ENCODE measurements at places on chromosomes 5 and 9.

DNA sequence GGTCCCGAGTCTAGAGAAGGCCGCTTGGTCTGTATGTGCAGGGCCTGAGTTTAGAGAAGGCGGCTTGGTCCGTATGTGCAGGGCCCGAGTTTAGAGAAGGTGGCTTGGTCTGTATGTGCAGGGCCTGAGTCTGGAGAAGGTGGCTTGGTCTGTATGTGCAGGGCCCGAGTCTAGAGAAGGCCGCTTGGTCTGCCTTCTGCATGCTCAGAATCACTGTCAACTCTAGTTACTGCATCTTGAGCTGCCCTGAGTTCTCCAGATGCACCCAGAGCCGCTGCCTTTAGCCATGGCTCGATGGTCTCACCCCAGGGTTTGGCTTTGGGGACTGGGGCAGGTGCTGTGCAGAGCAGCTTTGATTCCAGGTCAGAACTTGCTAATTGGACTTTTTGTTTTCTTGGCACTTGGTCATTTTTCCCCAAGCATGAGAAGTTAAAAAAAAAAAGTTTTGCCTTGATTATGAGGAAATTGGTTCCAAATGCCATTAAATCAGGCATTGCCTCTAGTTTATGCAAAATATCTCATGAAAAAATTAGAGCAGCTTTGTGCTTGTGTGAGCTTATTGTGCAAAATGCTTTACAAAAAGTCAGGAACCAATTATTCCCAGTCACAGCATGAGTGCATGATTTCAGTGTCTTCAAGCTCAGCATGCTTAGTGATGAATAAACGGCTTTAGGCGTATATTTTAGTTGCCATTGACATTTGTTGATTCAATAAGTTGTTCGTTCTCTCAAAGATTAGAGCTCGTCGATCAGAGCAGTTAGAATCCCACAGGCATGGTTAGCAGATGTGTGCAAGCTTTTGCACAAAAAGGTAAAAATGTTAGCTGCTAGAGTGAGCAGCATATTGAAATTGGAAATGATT is 25.4 kb upstream of the EXOC3 start:
- DNase-seq = no peak

DNA sequence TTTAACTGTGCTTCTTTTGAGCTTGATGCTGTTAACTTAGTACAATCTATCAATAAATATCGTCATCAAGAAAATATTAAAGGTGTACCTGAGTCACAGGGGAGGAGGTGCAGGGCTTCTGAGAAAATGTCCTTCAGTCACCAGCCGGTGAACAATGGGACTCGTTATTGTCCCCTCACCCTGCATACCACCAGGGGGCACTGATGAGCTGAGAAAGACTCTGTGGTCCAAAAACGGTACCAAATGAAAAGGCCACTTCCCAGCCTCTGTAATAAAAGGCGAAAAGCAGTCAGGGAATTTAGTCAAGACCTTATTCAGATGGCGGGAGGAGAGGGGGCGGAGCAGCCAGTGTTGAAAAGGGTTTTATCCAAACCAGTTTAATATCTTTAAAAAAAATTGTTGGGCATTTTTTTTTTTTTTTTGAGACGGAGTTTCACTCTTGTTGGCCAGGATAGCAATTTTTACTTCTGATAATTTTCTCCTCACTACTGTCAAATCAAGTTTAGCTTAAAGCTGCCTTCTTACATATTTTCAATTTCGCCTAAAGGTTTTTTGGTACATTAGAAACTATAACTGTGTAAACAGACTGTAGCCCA is 271.9 kb upstream of the ADAMTS16 start:
- DNase-seq = peak; percentile 46

DNA sequence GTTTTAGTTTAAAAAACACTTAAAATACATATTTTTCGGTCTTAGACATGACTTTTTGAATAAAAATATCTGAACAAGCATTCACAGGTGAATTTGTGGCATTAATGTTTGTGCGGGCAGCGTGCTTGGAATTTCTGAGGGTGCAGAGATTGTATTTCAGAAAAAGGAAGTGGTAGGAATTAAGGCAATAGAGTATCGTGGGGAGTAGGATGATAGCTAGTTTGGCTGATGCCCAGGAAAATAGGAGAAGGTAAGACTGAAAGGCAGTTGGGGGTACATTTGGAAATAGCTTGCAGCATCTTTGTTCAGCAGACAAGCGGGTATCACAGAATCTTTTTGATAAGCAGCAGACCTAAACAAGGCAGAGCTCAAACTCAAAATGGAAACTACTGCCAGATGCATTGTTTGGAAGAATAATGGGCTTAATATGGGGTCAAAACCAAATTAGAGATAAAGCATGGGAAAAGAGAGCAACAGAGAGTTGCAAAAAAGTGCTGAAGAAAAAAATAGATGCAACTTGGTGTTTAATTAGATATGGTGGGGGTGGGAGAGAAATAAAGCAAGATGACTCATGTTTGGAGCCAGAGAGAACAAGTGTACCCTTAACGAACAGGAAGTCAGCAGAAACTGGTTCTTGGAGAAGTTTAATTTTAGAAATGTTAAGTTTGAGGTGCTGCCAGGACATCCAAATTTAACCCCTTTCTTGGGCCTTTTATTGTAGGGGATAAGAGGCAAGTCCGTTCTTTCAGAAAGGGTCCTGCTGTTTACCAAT is 85.7 kb upstream of the ARRDC3 start:
- DNase-seq = no peak

DNA sequence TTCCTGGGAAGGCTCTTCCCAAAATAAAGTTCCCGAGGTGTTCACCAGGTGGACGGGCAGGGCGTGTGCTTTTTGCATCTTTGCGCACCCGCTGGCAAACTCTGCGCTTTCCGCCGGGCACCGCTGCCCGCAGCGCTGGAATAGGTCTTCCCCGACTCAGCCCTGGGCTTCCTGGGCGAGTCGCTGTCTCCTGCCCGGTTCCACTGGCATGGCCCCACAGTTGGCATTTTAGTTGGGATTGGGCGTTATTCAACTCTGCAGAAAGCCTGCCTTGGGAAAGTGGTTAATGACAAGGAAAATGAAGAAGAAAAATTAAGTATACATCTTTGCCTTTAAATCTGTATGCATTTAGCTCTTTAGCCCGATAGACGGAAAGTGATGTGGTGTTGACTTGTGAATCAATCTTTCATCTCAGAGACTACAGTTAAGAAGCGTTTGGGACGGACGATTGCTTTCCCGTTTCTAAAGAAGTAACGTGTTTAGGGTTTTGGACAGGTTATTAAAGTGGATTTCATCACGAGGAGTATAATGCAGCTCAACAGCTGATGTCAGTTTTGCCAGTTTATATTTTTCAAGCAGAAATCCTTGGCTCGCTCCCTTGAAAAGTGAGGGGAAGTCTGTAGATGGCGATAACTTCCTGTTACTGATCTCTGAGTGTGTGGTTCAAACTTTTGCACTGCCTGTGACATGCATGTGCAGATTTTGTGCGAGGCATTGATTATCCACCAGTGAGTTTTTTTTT is 946 bp downstream of the ADCY2 start:
- peak; percentile 79 for DNase-seq

GRCh38 chr5:91281401-91281800 is 101.7 kb downstream of the ARRDC3 start:
- peak; percentile 42 for DNase-seq

- no peak for DNase-seq
Measured at GRCh38 chr5:109935833-109936490, 246.2 kb downstream of the MAN2A1 start.

- no peak for DNase-seq
Measured at GRCh38 chr9:115210699-115211098, 92.7 kb upstream of the TNC start.

DNA sequence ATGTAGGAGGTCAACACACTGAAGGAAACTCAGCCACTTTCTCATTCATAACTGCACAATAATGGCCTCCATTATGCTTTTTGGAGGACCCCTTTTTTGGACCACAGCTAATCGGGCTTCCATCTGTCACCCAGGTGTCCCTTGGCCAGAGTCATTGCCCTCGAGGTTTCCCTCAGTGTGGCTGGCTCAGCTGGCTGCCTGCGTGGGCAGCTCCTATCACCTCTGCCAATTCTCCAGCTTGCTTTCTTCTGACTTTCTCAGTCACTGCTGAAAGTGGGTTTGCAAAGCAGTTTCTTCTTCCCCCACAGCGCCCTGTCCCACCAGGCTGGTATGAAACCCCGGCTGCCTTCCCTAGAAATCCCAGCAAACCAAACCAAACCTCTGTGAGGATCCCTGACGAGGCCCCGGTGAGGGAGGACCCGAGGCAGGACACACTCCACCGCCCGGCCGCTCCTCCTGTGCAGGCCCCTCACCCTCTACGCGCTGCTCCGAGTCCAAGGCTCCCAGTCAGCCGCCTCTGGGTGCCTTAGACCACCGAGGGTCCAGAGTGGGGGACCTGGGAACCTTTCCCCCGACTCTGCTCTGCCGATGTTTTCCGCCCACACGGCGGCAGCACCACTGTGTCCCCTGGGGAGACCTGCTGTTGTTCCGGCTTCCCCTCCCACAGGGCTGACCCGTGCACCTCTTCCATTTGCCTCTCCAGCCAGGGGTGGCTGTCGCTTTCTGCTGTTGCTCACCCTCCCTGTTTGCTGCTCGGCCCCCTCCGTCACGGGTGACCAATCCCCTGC is 109.5 kb downstream of the TENT4A start:
- DNase-seq = no peak

GRCh38 chr5:78615697-78616096 is 32.9 kb downstream of the LHFPL2 start:
- no peak for DNase-seq

- no peak for DNase-seq
Measured at GRCh38 chr9:37938121-37938891, 34.4 kb upstream of the SLC25A51 start.

GRCh38 chr9:93315118-93315517 is 131.2 kb downstream of the WNK2 start:
- DNase-seq = no peak

GRCh38 chr5:31648326-31648725 is 9.4 kb downstream of the PDZD2 start:
- DNase-seq = no peak

DNA sequence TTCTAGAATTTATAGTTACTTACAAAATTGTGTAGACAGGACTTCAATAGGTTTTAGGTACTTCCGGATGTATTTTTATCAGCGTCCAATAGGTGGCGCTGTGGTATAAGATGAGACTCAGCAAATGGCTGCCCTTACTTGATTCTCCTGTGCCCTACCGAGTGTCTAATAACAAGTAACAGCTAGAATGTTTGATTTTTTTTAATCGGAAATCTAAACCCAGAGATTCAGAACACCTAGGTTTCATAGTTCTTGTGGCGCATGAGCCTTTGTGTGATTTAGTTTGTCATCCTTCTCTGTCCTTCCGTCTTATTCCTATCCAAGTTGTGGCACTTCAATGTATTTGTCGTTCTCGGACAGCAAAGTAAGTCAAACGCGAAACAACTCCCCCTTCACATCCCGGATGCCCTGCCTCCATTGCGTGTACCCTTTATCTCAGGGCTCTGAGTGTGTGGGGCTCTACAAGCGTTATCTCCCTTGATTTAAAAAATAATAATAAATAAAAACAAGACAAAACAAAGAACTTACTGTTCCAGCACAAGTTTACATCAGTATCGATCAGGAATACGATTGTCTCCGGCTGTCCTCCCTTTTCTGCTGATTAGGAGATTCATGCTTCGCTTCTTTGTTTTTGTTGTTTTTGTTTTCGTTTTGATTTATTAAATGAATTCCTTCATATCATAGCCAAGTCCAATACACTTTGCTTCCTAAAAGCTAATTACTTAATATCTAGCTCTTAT is 50.7 kb upstream of the SLC30A5 start:
- peak; percentile 78 for DNase-seq

- no peak for DNase-seq
Measured at GRCh38 chr5:77599679-77600078, 38.8 kb downstream of the OTP start.

- DNase-seq = no peak
Measured at GRCh38 chr9:18939943-18940342, 93.1 kb downstream of the SAXO1 start.

DNA sequence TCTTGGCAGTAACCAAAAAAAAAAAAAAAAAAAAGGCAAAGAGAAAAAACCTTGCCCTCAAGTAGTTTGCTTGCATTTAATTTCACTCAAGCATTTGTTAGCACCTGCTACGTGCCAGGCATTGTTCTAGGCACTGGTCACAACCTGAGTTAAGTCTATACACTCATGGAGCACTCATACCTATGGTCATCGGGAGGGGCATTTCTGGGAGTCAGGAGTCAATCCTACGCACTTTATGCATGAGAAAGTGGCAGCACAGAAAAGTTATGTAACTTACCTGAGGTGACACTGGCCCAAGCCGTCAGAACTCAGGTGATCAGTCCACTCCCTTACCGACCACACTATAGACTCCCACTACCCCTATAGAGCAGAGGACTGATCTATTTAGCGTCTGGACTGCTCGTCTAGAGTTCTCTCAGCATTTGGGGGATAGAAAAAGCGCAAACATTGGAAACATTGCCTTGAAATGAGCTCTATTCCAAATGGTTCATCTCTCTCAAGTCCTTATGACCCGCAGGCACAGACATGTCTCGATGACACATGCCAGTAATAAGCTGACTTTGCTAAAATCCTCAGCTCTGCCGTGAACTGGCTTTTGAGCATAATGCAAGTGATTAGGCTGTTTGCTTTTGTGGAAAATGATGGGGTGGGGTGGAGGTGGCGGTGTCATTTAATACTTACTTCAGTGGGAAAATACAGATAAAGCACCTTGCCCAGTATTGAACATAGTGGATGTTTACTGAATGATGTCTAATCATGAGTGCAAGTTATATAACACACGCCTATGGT is 160.2 kb downstream of the ARHGEF28 start:
- peak; percentile 82 for DNase-seq

DNA sequence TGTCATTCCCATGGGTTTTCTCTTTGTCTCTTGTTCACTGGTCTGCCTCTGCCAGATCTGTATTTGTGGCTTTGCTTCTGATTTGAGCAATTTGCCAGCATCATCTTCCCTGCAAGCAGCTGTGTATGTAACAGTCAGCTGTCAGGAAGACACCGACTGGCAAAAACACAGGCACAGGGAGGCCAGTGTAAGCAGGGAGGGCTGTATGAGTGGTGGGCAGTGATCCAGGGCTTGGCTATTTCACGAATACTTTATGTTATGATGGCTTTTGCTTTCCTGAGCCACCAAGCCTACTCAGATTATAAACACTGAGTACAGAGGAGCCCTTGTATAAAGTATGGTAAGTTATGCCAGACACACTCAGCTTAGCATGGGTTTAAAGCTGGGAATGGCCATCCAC is 11.6 kb downstream of the BNIP1 start:
- no peak for DNase-seq

DNA sequence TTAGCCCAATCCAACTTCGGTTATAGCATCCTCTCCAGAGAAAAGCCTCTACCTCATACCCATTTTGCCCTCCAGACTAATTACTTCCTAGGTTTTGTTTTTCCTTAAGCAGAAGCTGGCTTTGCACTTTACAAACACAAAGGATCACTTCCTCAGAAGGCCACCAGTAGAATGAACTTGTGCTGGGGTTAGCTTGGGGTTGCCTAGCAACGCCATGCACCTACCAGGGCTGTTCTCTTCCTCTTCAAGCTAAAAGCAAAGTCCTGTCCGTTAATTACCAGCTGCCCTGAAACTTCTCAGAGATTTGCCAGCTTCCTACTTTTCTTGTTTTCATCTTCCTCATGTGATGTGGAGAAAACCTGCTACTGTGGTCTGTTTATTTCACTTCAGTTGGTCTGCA is 132.0 kb upstream of the WWC1 start:
- peak; percentile 53 for DNase-seq

- DNase-seq = no peak
Measured at GRCh38 chr5:112381521-112381920, 37.6 kb downstream of the EPB41L4A start.

- no peak for DNase-seq
Measured at GRCh38 chr5:1215320-1216096, 9.7 kb upstream of the SLC6A18 start.

GRCh38 chr5:80238097-80238496 is 17.8 kb downstream of the SERINC5 start:
- no peak for DNase-seq

- DNase-seq = no peak
Measured at GRCh38 chr9:115057559-115057958, 60.4 kb downstream of the TNC start.
